Fibroblast of skin of right quadriceps (primary cell): ENCODE measurements at places on chromosomes 1 and 21.

DNA sequence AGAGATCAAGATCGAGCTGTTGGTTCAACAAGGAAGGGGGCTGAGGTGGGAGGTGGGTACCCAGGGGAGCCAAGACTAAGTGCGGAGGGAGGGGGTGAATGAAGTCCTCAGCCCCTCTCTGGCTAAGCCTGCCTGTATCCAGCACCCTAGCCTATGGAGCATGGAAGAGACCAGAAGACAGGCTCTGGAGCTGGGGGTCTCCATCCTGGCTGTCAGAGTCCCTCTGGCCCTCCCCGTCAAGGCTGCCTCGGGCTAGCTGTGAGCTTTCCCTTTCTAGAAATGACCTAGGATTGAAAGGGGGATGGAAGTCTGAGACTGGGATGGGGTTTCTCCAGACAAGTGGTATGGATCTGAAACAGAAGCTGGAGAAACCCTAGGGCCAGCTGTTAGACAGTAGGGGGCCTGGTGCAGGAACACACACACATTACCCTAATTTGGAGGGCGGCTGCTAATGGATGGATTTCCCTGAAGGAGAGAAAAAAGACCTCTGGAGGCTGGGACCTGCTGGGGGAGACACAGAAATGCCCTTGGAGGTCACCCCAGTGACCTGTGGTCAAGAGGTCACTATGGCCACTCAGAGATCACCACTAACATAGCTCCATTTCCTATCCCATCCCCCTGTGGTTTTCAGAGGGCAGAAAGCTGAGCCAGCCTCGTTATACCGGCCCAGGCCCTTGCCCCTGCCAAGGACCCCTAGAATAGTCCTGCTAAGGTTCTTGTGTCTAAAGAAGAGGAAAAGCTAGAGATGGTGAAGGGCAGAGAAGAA is 107.8 kb downstream of the TMEM53 start:
- DNase-seq = no peak

GRCh38 chr1:93865253-93865652 is 13.8 kb downstream of the DNTTIP2 start:
- DNase-seq = no peak

DNA sequence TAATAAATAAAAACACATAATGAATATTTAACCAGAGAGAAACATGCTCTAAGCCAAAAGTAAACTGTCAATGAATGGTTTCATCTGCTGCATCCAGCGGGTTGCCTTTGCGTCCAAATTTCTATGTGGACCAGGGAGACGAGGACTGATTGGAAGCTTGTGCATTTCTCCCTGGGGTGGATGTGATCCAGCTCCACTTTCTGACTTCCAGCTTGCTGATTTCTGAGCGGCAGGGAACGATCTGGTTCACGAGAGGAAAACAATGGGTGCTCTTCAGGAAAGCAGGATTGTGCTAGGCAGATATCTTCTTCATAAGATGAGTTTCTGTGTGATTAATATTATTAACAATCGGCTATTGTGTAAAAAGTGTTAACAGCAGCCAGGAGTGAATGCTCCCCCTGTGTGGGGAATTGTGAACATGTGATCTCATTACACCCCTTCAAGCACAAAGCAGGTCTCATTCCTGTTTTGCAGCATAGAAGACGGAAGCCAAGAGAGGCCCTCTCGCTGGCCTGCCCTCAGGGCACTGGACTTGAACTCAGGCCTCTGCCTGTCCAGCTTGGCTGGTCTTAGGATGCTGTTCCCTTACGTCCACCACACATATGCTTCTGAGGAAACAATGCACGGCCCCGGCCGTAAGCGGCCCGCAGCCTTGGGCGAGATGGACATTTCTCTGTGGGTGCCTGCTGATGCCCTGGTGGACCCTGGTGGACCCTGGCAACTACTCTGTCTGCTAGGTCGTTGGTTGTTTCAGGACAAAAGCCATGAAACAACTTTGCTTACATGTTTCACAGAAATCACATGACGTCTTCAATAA is 183.4 kb upstream of the C1orf174 start:
- no peak for DNase-seq

DNA sequence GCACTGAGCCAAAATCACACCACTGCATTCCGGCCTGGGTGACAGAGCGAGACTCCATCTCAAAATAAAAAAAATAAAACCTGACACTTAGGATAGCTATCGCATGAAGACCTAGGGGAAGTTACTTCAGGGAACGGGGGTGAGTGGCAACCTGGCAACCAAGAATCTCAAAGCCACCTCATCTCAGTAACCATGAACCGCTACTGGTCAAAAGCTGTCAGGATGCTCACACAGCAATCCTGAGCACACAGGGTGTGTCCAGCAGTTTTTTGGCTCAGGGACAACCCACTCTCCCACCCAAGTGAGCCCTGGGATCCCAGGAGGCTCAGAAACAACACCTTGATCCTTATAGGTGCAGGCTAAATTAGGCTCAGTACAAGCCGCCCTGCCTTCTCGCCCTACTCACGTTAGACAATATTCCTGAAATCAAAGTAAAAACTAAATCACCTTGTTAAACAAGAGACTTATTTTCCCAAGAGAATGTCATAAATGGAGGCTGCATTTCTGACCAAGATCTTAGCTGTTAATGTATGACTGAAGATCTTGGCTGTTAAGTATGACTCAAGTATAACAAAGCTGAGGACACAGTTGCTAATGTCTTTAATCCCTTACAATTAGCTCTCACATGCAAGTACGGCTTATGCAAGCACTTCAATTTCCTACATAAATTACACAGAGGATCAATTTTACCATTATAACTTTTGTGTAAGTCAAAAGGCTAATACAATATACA is 48.3 kb upstream of the NADK start:
- no peak for DNase-seq

DNA sequence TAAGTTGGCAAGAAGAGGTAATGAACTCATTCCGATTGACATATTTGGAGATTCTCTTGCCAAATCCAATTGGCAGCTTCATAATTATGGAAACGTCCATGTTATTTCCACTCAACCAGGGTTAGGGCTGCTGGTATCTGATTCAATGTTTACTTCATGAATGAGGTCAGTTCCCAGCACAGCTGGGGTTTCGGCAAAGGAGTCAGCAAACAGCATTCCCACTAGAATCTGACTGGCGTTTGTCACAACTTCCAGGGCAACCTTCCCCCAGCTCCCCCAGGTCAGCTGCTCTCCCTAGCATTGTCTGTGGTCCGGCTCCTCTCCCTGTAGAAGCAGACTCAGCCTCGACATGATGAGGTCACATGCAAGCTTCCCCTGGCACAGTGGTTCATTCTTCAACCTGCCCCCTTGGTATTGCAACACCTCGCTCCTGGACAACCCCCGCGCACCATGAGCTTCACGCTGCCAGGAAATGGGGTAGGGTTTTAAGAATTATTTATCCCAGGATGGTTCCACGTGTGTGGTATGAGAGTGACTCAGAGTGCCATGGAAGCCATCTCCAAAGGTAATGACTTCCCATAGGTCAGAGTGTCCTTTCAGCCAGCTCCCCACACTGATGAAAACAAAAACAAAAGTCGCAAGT is 100.7 kb upstream of the SLC25A33 start:
- peak; percentile 78 for DNase-seq

- no peak for DNase-seq
Measured at GRCh38 chr1:31640179-31640578, 4.5 kb downstream of the PEF1 start.

- no peak for DNase-seq
Measured at GRCh38 chr1:1080951-1081310, 6.8 kb upstream of the RNF223 start.

DNA sequence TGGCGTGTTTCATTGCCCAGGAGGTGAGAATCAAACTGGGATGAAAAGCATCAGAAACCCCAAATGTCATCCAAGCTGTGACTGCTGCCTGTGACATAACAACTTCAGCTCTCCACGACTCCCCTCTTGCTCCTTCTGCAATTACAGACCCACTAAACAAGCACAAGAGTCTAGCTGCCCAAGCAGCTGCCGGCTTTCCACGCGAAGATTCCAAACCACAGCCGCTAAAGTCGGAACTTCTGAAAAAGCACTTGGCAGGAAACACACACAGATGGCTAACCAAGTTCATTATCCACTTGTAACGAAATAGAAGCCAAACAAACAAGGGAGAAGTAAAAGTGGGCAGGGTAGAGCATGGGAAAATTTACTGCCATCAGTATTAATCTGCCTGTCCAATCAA is 198.1 kb downstream of the SLC35F3 start:
- no peak for DNase-seq

DNA sequence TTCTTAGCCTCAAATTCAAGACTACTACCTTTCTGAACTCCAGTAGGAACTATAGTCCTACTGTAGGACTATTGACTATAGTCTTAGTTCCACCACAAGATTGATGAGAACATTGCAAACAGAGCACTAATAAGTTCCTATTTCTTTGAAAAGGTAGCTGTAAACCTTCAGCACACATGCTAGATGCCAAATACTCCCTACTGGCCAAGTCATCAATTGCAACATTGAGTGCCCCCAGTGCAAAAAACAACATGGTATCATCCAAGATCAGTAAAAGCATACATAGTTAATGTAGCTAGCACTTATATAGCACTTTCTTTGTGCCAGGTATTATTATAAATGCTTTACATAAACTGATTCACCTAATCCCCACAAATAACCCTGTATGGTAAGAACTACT is 99.8 kb downstream of the MRPL39 start:
- no peak for DNase-seq

DNA sequence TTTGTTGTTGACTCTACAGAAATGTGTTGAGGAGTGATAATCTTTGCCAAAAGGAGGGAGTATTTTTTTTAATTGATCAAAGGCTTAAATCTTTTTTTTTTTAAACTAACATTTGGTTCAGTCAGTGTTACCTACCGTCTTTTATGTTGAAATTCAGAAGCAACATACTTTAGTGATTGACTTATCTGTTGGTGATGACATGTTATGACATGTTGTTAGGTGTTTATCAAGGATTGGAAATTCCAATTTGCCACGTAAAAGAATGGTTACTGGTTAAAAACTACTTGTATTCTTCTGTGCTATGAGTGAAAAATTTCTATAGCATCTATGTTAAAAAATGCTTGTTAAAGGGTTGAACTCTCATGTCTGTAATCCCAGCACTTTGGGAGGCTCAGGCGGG is 61.2 kb downstream of the DNM3 start:
- no peak for DNase-seq

DNA sequence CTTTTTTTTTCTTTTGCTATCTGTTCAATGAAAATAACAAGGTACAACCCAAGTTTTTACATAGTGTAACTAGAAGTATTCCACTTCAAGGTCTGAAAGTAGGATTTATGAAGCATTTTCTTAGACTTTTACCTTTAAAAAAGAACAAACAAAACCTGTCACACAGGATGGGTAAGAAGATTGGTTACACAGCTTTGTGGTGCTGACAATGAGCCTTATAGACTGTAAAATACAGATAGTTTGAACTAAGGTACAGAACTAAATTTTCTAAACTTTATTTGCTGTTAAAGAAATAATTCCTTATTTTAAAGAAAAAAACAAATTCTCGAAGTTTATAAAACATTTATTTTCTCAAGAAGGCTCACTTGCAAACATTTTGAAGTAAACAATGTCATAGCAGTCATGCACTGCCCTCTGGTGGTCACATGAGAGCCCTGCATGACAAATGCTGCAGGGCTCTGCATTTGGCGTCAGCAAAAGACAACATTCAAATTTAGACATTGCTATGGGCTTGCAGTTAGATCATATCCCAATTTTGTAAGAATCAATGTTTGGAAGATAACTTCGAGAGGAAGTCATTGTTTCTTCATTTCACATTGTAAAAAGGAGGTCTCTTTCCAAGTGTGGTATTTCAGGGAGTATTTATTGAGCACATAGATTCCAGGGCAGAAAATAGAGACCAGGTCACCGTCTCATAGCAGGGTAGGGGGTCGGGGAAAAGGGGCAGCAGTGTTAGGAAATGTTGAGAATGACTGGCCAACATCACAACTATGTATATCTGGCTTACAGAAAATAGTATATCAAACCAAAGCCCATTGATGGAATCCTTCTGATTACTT is 115.3 kb upstream of the FMN2 start:
- DNase-seq = peak; percentile 45

DNA sequence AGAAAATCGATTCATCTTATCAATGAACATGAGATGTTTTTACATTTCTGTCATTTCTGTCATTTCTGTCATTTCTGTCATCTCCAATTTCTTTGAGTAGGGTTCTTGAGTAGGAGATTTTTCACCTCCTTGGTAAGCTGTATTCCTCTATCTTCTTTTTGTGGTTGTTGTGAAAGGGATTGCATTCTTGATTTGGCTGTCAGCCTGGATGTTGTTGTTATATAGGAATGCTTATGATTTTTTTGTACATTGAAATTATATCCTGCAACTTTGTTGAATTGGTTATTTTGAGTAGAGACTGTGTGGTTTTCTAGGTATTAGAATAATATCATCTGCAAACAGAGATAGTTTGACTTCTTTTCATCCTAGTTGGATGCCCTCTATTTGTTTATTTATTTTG is 1233.7 kb downstream of the PLA2G4A start:
- DNase-seq = peak; percentile 2

- DNase-seq = no peak
Measured at GRCh38 chr1:61865646-61866220, 123.5 kb downstream of the PATJ start.

- no peak for DNase-seq
Measured at GRCh38 chr1:156975084-156975483, 54.7 kb downstream of the LRRC71 start.

- DNase-seq = no peak
Measured at GRCh38 chr21:18603261-18603660, 199.7 kb upstream of the TMPRSS15 start.

GRCh38 chr1:183879494-183879893 is 74.6 kb downstream of the RGL1 start:
- DNase-seq = no peak

DNA sequence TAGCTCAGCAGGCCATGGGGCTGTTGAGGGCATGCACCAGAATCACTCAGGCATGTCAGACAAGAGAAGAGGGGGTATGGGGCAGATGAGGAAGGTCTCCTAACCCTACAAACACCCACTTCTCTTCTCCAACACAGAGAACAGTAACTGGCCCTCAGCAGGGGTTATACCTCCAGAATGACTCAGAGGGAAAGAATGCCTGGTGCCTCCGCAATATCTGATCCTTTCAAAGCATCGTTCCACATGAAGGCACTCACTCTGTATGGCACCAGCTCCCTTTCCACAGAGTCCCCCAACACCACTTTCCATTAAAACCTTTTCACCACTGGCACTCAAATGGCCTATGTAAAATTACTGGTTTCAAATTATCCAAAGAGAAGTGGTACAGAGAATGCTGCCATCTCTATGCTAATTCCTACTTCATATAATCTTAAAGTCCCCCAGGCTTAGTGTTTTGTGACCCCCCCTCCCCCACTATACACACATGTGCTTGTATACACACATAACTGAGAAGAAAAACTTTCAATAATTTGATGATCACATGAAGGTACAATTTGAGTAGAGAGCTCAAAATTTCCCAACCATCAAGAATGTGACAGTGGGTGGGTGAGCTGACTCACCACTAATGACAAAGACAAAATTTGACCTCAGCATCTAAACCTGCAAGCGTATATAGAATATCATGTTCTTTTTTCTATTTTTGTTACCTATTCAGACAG is 91.5 kb downstream of the SIPA1L2 start:
- peak; percentile 50 for DNase-seq
